ENCODE measurements at places on chromosomes 4 and X.

DNA sequence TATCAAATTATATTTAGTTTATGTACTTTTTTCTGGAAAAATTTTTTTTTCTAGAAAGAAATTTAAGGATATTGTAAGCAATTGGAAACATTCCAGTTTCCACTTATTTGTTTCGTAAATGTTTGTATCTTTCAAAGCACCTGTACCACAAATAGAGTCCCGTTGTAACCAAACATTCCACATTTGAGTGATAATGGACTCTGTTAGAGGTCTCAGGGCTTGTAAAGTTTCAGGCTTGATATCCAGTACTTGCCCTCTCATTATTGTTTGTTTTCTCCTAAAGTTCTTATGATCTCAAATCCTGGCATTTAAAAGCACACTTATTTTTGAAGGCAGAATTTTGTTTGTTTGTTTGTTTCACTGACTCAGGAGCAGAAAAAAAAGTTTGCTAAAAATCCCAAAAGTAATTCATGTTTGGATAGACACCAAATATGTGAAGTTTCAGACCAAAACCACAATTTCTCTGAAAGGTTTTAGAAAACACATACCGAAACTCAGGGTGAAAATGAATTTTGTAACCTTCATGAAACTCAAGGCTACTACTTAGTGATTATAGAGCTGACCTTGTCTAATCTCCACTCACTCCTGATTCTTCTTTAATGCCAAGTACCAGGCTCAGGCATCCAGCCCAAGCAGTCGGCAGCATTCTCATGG lies 5.7 kb upstream of the TMEM192 start:
- DNase-seq = no peak

DNA sequence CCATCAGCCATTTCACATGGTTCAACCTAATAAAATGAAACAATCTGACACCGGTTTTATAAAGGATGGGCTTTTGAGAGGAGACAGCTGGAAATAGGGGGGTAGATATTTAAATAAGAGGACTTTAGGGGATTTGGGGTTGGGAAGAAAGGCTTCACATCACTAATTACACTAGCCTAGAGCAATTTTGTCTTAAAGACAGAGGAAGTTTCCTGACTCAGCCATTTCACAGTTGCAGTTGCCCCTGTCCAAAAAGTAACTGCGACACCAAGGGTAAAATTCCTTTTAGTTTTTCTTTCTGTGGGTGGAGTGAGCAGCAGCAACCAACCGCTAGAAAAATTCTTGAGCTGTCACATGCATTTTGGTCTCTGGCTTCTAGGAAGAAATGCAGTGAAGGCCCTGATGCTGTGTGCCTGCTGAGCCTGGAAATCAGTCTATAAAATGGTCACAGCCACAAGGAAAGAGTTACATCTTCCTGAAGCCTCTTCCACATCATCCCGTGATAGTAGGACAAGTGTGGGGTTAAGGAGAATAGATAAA lies 233.6 kb downstream of the ZNF674 start:
- DNase-seq = no peak

- no peak for DNase-seq
Observed at GRCh38 chrX:69185141-69185540, 19.9 kb upstream of the PJA1 start.

GRCh38 chr4:791898-792625 lies 33.9 kb downstream of the CPLX1 start:
- DNase-seq = no peak

DNA sequence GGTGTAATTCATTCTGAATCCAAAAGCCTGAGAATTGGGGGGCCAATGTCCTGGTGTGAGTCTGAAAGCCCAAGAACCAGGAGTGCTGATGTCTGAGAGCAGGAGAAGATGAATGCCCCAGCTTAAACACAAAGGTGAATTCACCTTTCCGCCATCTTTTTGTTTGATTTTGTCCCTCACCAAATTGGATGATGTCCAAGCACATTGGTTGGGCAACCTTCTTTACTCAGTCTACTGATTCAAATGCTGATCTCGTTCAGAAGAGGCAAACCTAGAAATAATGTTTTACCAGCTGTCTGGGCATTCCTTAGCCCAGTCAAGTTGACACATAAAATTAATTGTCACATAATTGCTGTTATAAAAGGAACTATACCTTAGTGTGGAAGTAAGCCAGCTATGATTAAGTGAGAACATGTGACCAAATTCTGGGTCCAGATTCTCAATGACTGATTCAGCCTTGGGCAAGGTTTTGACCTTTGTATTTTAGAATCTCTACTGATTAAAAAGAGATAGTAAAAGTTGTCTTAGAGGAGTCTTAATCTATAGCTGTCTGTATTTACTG lies 34.5 kb upstream of the SLC4A4 start:
- no peak for DNase-seq

DNA sequence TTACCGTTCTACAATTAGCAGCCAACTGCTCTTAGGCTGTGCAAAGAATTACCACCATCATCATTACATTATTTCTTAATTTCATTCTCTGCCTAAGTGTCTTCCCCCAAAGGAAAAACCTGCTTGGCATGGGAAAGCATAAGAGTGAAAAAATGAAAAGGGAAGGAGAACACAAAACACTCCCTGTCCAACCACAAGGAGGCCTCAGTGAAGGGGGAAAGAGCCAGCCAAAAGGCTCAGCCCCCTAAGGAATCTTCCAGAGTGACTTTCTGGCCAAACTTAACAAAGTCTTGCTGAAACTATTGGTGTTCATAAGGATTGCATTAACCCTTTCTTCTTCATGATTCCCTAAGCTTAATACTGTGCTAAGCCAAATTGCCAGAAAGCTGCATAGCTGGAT lies 287.4 kb downstream of the SMARCA1 start:
- no peak for DNase-seq

- DNase-seq = no peak
Observed at GRCh38 chrX:101416691-101417090, 8.7 kb downstream of the HNRNPH2 start.

GRCh38 chrX:100379388-100379986 lies 30.6 kb downstream of the PCDH19 start:
- DNase-seq = no peak

DNA sequence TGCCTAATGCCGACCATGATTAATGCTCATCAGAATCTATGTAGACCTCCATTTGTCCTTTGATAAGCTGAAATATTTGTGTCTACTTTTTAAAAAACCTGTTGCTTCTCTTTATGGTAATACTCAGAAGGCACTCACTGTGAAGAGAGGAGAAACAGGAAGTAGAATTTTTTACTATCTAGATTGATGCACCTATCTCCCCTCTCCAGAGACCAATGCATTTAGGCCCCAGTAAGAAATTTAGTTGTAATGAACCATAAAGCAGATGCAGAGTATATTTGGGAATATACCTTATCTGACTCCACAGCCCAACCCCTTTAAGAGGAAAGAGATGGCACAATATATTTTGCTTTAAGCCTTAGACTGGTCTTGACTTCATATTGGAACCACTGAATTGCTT lies 11.1 kb downstream of the TBL1X start:
- DNase-seq = no peak

DNA sequence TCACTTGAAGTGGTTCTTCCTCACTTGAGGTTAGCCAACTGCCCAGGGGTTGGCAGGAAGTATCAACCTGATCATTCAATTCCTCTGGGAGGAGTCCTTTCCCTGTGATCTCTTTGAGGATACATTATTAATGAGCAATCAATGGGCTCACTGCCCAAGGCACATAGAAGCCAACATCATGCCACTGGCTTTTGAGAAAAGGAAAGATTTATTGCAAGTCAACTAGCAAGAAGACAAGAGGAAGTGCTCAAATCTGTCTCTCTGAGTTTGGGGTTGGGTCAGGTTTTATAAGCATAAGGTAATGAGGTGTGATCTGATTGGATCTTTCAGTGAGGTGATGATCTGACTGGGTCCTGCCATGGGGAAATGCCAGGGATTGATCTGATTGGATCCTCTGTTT lies 39.6 kb downstream of the FGFBP1 start:
- no peak for DNase-seq

DNA sequence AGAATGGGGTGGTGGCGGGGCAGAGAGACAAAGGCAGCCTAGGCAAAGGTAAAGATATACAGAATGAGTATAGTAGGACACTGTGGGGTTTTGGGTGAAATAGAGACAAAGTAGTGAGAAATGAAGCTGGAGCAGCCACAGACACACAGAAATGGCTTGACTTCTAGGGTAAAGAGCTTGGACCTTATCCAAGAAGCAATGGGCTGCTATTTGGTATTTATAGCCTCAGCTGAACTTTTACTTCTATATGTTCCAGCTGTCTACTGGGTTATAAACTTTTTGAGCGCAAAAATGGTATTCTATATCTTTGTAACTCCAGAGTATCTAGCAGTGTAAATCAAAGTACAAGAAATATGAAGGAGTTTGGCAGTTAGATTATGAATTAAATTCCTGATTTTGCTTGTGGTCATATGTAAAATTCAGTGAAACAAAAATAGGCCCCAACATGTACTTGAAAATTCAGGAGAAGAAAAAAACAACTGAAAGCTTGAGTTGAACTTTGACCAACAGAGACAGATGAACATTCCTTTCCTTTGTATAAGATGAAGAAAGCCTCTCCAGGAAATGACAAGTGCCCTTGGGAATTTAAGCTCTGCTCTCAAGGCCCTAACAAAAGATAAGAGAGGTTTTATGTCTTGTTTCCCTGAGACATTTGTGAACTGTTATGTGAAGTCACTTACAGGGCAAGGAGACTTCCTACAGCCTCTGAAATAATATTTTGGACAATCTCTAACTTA lies 354.1 kb downstream of the CHIC1 start:
- no peak for DNase-seq

DNA sequence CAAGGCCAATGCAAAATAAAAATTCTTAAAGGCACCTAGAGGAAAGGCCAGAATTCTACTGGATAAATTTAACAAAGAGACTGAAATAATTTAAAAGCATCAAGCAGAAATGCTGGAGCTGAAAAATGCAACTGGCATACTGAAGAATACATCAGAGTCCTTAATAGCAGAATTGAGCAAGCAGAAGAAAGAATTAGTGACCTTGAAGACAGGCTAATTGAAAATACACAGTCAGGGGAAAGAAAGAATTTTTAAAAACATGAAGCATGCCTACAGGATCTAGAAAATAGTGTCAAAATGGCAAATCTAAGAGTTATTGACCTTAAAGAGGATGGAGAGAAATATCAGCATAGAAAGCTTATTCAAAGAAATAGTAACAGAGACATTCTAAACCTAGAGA lies 371.7 kb downstream of the KLHL13 start:
- DNase-seq = no peak

DNA sequence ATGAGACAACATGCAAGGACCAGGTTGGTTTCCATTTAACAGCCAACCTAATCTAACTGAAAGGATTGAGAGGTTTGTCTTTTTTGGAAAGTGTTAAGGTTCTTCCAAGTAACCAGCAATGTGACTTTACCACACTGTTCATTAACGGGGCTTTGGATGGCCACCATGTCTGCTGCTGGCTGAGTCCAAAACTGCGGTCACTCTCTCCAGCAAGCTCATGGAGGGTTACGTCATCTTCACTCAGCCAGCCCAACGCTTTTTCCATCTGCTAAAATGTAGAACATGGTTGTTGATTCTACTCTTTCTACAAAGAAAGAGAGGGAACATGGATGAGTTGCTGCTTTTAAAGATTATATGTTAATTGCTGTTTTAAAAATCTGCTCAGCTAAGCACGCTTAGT lies 11.0 kb downstream of the PKD2 start:
- no peak for DNase-seq

DNA sequence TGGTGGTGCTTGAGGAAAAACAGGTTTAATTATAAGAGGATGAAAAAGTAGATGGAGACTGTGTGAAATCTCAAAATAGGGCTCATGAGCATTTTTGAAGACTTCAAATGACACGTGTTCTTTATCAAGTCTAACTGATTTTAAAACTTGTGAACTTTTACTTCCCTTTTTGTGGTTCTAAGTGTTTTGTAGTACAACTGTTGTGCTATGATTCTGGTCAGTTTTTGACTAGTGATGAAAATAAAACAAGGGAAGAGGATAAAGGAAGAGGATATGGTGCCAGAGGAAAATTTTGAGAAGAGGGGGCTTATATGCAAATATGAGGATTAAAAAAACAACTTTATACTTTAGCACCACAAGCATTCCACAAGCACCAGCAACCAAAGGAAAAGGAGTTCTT lies 644.0 kb downstream of the RPA4 start:
- no peak for DNase-seq

DNA sequence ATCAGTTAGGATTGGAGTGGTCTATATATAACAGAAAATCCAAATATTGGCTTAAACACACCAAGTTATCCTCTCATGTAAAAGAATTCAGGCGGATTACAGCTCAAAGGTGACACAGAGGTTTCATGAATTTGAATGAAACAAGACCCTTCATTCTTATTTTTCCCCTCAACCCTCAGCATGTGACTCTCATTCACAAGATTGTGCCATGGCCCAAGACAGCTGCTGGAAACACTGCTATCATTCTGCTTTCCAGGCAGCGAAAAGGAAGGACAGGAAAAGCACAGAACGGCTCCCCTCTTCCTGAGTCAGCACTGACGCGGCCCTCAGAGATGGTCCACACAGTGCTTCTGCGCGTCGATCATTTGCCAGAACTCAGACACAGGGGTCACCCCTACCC lies 891.0 kb upstream of the FRG1 start:
- no peak for DNase-seq

DNA sequence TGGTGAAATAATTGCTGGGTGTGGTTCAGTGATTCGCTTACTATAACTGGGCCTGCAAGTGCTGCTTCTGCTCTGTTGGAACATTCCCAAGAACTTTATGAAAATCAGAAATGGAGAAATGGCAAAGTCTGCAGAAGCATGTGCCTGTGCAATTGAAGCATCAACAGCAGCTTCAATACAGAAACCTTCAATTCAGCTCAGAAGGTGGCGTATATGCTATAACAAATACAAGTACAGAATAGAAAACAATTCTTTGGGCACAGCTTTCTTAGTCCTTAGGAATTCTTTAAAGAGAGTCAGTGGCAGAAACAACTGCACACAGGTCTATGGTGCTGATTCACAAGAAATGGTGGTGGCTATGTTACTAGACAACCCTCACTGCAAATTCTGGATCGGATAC lies 18.0 kb upstream of the PDHA2 start:
- DNase-seq = no peak

- peak; percentile 38 for DNase-seq
Observed at GRCh38 chr4:173252024-173252935, 81.9 kb downstream of the HMGB2 start.

DNA sequence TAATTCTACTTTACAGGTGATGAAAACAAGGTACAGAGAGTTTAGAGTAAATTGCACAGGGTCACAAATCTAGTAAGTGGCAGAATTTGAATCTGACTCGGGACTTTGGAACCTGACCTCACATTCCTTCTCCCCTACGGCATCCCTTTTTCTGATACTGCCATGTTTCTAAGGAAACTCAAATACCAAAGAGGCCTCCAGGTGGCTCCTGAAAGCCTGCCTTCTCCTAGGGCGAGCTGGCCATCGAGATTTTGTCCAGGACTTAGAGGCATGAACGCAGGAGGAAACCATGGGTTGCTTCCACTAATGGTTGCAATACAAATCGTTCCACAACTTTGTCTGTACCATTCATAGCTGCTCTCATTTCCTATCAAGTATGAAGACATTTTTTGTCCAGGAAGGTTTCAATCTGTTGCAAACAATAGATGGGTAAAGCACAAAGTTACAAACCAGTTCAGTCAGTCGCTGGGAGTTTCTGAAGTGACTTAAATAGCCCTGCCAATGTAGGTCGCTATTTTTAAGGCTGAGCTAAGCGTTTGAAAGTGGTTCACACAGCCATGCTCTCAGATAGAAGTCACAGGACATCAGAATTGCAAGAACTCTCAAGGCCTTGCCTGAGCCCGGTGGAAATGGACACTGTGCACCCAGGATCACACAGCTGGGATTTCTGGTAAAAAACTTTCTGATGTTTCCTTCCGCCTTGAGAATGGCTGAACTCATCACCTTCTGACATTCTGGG lies 296.6 kb upstream of the PRPS2 start:
- DNase-seq = no peak

Measured in nucleus accumbens (tissue), 56 donors.